ENCODE measurements at places on chromosomes 7 and 10.

DNA sequence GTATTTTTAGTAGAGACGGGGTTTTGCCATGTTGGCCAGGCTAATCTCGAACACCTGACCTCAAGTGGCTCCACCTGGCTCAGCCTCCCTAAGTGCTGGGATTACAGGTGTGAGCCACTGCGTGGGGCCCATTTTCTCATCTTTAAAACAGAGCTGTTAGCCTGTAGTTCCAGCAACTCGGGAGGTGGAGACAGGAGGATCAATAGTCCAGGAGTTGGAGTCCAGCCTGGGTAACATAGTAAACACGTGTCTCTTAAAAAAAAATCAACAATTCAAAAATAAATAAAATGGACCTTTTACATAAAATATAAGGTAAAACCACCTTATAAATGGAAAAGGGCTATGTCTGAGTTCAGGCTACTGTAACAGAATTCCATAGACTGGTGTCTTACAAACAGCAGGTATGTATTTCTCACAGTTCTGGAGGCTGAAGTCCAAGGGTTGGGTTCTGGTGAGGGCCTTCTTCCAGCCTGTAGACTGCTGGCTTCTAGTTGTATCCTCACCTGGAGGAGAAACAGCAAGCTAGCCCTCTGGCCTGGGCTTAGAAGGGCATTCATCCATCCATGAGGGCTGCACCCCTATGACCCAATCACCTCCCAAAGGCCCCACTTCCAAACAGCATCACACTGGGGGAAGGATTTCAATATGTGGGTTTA is 7.0 kb upstream of the PVRIG start:
- no peak for DNase-seq

- no peak for DNase-seq
Measured at GRCh38 chr7:46391231-46392201, 470.4 kb upstream of the IGFBP3 start.

DNA sequence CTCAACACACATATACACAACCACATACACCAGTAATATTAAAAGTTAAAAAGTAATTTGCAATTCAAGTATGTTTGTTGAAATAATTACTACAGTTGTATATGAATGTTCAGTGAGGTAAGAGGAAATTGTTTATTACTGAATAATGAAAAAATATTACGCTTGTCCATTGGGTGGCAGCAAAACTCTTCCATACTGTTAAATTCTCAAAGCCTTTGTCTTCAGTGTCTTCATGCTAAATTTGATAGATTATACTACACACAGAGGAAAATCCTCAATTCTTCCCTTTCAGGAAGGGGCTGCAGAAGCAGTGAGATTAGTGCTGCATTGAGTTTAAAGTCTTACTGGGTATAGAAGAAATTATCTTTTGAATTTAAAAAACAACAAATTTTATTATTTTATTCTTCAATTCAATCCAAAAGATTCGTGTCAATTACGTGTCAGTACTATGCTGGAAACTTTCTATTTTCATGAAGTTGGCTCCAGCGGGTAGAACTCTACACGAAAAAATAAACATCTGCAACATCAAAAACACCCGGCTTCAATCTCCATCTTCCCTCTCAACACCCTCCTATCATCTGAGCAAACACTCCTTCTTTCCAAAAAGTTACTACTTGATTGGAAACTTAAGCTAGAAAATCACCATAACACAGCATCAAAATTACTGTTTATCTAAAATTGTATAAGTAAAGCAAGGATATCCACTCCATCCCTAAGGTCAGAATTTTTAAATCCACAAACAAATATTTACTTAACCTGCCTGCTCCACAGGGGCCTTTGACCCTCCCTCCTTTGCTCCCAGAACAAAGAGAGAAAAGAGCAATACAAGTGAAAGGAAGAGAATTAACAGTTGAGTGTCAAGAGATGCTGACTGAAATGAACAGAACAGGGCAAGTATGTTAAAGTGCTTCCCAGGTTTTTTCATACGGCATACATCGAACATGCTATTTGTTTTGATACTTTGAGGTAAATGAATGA is 37.0 kb upstream of the TES start:
- no peak for DNase-seq

DNA sequence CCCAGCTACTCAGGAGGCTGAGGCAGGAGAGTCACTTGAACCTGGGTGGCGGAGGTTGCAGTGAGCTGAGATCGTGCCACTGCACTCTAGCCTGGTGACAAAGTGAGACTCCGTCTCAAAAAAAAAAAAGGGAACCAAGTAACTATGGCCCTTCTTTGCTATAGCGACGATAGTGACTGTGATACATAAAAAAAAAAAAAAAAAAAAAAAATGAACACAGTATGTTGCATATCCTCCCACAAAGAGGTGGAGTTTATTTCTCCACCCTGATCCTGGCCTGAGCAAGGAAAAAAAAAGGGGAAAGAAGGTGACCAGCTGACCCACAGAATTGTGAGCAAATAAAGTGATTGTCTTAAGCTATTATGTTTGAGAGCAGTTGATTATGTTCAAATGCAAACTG is 42.3 kb upstream of the STEAP1B start:
- no peak for DNase-seq

DNA sequence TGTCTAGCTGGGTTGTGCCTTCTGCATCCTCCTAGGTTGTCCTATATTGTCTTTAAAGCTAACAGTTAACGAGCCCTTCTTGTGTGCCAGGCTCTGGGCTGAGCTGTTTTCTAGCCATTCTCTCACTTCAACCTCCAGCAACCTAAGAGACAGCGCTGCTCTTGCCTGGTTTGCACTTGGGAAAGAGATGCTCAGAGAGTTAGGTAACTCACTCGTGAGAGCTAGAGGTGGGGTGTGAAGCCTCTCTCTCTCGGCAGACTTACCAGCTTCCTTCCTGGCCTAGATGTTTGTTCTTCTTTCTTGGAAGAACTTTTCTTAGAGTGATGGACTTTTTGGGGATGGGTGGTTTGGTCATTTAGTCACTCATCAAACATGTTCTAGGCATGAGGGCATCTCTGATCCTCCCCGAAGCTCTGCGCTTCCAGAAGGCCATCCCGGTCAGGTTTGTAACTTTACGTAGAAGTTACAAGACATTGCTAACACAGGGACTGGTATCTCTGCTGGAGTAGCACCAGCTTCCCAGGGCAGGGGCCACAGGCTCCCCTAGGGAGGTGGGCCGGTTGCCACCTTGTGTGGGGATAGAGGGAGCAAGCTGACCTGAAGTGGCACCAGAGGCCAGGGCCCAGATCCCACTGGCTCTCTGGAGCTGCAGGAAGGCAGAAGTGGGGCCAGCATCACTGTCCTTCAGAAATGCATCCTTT is 14.3 kb downstream of the TSPAN15 start:
- DNase-seq = no peak

GRCh38 chr7:74289659-74290552 is 699 bp downstream of the CLIP2 start:
- peak; percentile 41 for DNase-seq

- DNase-seq = no peak
Measured at GRCh38 chr7:100949933-100950443, 654 bp downstream of the MUC3A start.

DNA sequence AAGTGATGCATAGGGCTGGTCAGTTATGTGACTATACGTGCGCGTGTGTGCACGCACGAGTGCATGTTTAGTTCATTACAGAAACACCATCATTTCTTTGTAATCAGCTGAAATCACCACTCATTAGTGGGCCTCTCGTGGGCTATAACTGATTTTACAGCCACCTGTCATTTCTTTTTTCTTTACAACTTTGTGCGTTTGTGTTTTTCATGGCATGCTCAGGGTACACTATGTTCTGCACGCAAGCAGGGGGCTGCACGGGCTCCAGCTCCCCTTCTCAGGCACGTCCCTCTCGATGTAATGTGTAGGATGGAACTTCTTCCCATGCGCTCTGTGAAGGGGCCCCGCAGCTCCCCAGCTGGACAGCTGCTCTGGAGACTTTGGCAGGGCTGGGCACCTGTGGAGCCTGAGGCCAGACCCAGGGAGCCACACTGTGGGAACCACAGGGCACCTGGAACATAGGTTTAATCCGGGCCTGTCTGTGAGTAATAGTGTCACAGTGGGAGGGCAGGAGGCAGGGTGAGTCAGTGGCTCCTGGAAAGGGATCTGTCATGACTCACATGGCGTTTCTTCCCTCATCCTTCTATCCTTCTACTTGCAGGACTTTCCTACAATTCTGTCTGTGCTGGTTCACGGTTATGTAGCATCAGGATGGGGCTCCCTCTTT is 4.9 kb downstream of the GCK start:
- no peak for DNase-seq

DNA sequence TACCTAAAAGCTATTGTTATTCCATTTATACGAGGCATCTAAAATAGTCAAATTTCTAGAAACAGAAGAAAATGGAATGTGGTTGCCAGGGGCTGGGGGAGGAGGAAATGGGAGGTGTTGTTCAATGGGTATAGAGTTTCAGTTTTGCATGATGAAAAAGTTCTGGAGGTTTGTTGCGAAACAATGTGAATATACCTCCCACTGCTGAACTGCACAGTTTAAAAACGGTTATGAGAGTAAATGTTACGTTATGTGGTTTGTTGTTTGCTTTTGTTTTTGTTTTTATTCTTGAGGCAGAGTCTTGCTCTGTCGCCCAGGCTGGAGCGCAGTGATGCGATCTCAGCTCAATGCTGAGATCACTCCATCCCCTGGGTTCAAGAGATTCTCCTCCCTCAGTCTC is 64.9 kb upstream of the NRBF2 start:
- no peak for DNase-seq

DNA sequence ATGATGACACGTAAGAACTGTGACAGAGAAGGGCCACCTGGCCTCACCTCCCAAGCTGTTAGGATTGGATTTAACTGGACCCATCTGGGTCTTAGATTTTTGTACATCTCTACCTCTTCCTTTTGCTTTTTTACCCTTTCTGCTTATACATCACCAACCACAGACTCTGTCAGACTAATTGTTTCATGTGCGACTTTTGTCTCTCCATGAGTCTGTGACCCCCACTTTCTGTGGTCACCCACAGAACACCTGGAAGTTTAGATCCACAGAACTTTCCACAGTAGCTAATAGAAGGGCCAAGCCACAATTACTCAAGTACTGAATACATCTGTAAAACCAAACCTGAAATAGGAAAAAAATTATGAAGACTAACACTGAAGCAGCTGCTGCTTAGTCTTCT is 23.1 kb downstream of the SEC31B start:
- DNase-seq = no peak

GRCh38 chr7:80450621-80451308 is 61.1 kb downstream of the GNAT3 start:
- DNase-seq = no peak

DNA sequence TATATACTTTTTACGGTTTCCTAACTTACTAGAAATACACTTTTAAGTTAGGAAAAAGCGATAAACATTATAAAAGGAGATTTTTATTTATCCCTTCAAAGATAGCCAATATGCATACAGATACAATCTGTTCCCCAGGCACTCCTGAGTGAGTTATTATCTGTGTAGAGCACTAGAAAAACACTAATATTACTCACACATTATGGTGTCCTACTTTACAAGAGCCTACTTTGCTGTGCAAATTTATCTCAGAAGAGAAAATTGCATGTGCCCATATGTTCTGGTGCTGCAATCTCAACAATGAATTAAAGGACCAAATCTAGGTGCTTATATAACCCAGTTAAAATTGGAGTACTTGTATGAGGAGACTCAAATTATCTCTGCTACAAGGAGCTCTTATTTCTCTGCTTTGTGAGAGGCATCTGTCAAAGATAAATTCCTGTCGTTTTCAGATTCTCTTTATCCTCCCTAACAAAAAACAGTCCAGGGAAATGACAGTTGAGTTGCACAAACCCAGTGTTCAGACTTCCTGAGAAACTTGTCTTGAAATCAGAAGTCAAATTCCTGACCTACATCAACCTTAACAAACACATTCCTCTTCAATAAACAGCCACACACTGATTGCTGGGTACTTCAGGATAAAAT is 28.9 kb downstream of the CPA1 start:
- DNase-seq = no peak

DNA sequence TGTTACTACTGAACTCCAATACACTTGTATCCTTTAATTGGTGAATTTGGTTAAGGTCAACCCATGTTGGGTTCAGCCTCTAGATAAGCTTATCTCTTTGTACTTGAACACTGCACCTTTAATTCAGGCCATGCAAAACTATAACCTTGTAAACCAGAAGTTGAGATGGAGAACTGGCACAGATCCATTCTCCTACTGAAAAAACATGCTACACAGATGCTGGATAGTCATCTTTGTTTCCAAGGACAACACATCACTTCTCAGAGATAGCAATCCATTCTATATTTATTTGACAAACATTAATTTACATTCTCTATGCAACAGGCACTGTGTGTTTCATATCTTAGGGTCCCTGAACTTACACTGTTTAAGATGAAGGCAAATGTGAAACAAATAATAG is 2.9 kb upstream of the CDK14 start:
- DNase-seq = no peak

GRCh38 chr10:69217119-69217754 is 2.9 kb upstream of the HKDC1 start:
- no peak for DNase-seq

GRCh38 chr7:95110707-95111106 is 203.3 kb downstream of the PPP1R9A start:
- DNase-seq = no peak

GRCh38 chr7:106865130-106866041 is at the start of gene PIK3CG:
Gene PIK3CG, plus strand, starts transcription at chr7:106865282. Its CDS starts 2,280 bp downstream, at chr7:106867562.
- peak; percentile 30 for DNase-seq

GRCh38 chr7:22617166-22617565 is 109.8 kb upstream of the IL6 start:
- no peak for DNase-seq

DNA sequence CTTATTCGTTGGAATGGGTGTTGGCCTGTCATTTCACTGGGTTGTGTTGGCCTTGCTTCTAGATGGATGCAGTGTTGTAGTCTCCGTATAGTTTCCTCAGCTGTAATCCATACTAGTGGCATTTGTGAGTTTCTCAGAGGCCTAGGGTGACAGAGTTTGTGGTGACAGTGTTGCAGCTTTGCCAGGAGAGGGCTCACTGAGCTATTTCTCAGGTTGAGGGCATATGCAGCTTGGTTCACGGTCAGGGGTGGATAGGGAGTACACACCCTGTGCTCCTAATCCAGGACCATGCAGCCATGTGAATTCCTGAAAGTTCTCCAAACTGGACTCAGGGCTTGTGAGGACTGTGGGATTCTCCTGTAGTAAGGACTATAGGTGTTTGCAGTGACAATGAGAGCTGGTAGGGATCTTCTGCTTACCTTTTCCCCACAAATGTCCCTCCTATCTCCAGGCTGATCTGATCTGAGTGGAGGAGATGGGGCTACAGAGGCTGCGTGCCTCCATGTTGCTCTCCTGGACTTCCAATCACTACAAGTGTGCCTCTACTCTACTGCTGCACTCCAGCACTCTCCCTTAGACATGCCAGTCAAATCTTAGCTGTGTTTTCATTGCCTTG is 229.0 kb downstream of the STK31 start:
- DNase-seq = peak; percentile 5

DNA sequence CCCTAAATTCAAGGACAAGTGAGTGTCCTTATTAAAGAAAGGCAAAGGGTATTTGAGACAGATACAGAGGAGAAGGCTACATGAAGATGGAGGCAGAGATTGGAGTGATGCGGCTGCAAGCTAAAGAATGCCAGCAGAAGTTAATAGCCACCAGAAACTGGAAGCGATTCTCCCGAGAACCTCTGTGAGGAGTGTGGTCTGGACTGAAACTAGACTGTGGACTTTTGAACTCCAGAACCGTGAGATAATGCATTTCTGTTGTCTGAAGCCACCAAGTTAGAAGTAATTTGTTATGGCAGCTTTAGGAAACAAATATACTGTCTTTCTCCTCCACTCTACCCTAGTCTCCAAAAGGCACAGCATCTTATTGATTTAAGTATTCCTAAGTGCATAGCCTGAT is 80.3 kb upstream of the CREB5 start:
- no peak for DNase-seq

All from GM12891 (cell line).